ENCODE measurements at places on chromosomes 7 and 10.
A peak's percentile ranks its signal among the peaks of the same experiment; 100 is the strongest.

- no peak for DNase-seq
These were observed 101.9 kb upstream of the PDLIM1 start for GRCh38 chr10:95392681-95393164.

GRCh38 chr7:98209166-98209920 is 1.9 kb upstream of the BHLHA15 start:
- no peak for DNase-seq

GRCh38 chr10:969473-970150 is 18.6 kb upstream of the GTPBP4 start:
- no peak for DNase-seq

DNA sequence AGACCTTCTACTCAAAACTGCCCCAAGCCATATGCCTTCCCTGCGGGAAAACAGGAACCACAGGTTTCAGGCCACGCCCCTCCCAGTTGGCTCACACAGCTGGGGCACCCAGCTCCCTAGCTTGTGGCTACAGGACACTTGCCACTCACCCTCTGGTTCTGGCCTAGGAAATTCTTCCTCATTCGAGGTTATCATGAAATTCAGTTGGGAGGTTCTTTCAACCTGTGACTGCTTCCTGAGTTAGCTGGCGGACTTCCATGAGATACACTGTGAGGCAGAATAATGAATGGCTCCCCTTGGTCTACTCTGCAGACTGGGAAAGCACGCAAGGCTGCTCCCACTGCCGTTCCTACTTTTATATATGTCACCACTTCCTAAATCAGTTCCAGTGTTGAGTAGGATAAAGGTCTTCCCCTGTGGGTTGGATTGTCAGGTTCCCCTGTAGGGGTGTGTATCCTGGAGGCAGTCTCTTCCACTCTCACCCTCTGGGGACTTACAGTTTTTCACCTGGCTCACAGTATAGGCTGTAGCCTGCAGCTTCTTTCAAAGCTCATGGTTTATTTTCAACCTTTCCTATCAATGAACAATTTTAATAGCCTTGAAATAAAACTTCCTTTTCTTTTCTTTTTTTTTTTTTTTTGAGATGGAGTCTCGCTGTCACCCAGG is 37.0 kb downstream of the GPR22 start:
- DNase-seq, result no peak

- DNase-seq, result no peak
These were observed 135.6 kb downstream of the VPS41 start for GRCh38 chr7:38773430-38773829.

GRCh38 chr10:77297393-77297739 is 340.2 kb downstream of the KCNMA1 start:
- no peak for DNase-seq

- no peak for DNase-seq
These were observed 16.6 kb downstream of the ACBD5 start for GRCh38 chr10:27223964-27224363.

DNA sequence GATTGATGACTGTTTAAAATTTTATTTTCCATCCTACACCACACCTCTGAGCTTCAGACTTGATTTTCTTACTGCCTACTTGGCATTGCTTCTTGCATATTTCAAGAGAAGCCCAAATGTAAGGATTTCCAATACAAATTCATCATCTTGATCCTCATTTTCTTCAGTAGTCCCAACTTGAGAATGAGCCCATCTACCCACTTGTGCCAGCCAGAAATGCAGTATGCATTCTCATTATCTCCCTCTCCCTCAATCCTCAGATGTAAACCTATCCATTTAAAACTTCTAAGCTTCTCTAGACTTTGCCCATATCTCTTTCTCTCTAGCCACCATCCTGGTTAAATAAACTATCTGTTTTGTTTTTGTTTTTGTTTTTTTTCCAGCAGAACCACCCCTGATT is 22.4 kb upstream of the EGFR start:
- DNase-seq, result no peak

DNA sequence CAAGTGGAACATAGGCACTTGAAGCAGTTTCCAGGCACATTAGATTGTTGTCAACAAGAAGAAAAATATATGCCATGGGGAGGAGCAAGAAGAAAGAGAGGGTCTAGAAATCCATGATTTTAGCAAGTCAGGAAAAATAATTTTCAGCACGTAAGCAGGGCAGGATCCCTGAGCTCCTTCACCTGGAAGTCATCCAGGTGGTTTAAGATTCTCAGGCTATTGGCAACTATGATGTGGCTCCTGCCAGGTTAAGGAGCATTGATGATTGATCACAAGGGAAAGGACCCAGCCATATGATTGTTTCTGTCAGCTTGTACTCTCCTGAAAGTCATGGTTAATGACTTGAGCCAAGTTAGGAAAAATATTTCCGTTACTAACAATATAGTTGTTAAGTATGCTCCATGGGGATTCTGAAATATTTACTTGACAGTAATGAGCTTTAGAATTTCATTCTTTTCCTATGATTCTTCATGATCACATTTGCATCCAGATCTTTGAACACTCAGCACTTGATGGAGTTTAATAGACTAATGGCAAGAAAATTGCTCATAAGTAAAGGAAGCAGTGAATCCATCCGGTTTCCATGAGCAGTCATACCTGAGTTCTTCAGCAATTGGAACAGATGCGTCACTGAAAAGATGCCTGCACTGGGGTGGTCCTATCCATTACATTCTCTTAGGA is 209.1 kb downstream of the BICC1 start:
- no peak for DNase-seq

GRCh38 chr7:41930538-41931262 is 227.8 kb upstream of the INHBA start:
- no peak for DNase-seq

GRCh38 chr10:78985973-78986818 is 82.6 kb upstream of the ZMIZ1 start:
- no peak for DNase-seq

GRCh38 chr10:111126077-111126476 is 49.2 kb downstream of the ADRA2A start:
- no peak for DNase-seq

GRCh38 chr10:60430017-60430416 is 40.3 kb upstream of the ANK3 start:
- no peak for DNase-seq

GRCh38 chr10:64076322-64076940 is 555.2 kb downstream of the REEP3 start:
- no peak for DNase-seq

DNA sequence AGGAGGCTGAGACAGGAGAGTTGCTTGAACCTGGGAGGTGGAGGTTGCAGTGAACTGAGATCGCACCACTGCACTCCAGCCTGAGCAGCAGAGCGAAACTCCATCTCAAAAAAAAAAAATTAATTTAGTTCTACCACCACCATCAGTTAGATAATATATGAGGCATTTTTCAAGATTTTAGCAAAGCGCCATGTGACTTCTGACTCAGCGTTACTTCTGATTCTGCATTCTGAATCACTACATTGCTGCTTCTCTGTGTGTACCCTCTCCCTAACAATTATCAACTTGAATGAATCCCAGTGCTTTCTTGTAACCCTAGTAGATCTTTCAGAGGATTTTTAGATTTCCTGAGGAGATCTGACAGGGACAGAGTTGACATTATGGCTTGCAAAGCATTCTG is 176.8 kb upstream of the SORCS1 start:
- no peak for DNase-seq

GRCh38 chr10:30445711-30446110 is 11.7 kb downstream of the MAP3K8 start:
- DNase-seq, result no peak

GRCh38 chr7:152894295-152895170 is 135.0 kb downstream of the ACTR3B start:
- peak; percentile 12 for DNase-seq

DNA sequence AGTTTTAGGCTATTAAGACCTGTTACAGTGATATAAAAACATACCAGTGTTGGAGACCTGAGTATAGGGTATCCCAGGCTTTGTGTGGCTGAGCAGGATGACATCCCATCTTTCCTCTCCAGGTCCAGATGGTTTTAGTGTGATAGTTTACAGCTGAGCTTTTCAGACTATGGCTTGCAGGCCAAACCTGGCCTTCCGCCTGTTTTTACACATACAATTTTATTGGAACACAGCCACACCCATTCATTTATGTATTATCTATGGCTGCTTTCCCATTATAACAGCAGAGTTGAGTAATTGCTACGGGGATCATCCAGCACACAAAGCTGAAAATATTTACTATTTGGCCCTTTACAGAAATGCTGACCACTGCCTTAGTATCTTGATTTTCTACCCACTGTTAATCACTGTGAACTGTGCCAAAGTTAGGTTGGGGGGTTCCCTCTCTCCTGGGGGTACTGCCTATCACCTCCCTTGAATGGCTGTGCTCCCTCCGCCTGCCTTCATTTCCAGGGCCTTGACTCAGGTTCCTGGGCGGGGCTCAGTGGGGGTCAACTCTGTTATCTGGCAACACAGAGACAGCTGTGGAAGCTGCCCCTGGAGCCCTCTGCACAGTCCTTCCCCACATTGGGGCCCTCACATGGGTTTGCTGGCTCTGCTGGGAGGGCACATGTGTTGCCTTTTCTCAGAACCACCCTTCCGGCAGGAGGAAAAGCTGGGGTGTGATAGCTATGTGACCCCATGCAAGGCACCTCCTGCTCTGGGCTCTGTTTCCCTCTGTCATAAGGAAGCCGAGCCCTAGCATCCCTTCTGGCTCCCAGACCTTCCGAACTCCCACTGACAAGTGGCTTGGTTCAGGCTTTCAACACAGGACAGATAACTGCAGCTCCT is 40.3 kb upstream of the SH2D4B start:
- DNase-seq, result no peak

DNA sequence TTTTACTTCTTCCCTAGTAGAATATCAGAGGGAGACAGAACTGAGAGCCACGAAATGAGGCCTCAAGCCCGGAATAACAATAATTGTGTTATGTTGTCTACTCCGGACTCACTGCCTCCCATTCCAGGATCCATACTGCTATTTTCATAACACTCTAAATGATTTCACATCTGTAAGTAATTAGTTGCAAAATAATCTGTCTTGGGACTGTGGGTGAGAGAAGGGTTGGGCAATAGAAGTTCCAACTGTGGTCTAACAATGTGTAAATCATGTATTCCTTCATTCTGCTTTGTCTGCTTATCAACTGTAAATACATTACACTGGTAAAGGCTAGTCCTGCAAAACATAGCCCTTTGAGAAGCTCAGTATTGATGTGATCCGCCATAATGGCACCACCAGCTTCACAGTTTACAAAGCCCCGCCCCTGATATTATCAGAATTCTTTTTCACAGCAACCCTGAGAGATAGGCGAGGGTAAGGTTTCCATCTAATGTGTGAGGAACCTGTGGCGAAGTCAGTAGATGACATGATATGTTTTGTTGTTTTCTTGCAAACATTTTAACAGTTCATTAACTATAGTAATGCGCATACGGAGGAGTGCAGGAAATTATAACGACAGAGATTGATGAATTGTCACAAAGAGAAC is 265.7 kb upstream of the BMPER start:
- DNase-seq, result no peak

DNA sequence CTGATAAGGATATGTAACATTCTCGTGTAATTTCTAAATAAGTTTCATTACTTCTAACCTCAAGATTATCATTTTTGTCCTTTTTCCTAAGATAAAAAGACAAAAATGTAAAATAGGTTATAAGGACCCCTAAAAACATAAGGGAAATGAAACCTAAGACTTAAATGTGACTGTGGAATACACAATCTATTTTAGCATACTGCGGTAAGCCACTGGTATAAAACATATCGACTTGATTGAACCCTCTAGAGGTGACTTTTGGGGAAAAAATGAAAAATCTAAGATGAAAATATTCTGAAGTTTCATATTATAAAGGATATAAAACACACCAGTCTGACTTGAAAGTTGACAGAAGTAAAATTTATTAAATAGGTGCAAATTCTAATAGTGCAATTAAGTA is 1.9 kb downstream of the NAMPT start:
- no peak for DNase-seq

DNA sequence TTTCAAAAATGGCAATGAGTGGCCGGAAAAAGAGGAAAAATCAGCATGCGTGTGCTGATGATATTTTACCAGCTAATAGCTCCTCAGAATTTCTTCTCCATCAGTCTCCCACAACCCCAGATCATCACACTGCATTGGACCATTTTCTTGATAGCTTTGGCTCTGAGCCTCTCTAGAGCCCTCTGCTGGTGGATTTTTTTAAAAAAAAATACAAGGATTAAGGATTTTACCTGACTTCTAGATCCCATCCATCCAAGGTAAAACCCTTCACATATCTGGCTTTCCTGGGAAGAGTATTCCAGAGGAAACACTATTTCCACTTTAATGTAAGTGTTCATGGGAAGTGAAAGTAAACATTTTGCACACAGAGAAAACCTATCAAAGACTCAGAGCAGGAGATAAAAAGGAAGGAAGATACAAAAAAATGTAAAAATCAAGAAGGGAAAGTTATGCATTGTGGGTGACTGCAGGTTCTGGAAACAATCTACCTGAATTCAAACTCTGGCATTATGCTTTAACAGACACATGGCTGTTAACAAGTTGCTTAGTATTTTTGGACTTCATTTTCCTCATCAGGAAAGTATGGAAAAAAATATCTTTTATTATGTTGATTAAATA is 380.9 kb downstream of the LRRTM3 start:
- DNase-seq, result peak; percentile 7

- no peak for DNase-seq
These were observed 11.0 kb upstream of the NDUFB2 start for GRCh38 chr7:140685407-140686087.

DNA sequence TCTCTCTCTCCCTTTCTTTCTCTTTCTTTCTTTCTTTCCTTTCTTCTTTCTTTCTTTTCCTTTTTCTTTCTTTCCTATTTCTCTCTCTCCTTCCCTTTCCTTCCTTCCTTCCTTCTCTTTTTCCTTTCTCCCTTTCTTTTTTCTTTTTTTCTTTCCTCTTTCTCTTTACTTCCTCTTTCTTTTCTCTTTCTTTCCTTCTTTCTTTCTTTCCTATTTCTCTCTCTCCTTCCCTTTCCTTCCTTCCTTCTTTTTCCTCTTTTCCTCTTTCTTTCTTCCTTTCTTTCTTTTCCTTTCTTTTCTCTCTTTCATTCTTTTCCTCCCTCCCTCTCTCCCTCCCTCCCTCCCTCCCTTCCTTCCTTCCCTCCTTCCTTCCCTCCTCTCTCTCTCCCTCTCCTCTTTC is 81.5 kb downstream of the RHOBTB1 start:
- DNase-seq, result no peak

DNA sequence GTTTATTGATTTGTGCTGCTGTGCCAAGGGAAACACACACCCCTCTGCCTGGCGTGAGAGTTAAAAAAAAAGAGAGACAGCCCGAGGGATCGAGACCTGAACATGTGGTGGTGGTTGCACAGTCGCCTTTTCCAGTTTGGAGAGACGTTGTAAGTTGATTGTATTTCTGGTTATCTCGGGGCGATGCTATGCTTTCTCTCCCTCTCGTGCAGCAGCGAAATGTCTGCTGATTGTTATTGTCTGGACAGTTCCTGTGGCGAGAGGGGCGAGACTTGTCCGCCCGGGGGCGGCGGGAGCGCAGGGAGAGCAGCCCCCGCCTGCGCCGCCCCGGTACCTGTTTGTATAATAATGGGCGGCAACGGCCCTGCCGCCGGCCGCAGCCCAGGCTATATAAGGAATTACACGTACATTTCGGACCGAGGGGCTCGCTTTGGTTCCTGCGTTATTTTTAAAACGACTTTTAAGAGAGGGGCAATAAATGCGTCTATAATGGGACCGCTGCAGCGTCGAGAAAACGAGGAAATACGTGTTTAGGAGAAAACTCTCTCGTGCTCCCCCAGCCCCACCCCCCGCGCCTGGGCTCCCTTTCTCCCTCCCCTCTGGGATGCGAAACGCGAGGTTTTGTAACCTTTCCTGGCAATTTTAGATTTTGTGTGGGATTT is 1.7 kb downstream of the ZEB1 start:
- DNase-seq, result no peak
